Effector memory CD4-positive, alpha-beta T cell (primary cell): ENCODE measurements at places on chromosomes 6 and 20.

DNA sequence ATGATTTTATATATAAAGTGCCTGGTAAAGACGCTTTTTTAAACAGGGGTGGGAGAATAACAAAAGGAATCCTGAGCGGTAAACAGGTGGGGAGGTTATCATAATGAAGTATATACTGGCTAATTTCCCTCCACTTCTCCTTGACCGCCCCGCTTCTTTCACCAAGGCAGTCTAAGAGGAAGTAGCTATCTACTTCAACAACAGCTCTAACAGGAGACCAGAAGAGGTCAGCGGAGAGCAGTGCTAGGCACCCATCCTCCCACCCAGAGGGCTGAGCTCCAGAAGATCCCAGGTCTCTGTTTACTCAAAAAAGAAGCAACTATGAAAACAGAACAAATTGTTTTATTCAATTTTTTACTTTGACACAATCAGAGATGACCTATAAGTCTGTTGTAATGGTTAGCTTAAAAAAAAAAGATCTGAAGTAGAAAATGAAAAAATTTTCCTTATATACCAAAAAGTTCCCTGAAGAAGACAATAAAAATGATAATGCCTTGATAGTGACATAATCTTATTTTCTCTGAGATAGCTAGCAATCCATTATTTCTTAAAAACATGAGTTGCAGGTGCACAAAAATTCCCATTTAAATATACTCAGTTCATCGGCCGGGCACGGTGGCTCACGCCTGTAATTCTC is 141.1 kb downstream of the PDSS2 start:
- H3K27me3 ChIP-seq = no peaks in the 10 kb centered on the region
- no peak overlapping the region for H3K27ac ChIP-seq
- no peaks in the 10 kb centered on the region for H3K36me3 ChIP-seq
- no peak overlapping the region for H3K4me3 ChIP-seq

DNA sequence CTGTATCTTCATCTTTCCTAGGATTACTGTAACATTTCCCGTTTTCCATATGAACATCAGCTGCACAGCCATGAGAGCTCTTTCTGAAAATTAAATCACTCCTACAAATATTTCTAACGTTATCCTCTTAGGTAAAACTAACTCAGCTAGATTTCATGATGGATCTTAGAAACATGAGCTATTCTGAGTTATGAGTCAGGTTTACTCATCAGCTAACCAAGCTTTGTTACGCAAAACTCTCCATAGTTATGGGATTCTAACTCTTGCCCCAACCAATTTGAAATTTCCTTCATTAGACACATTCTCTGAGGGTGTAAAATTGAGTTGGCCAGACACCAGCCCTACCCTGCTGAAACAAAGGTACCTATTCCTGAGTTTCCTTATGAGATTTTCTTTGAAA is 14.0 kb downstream of the DEFB110 start:
- H3K4me3 ChIP-seq = no peak overlapping the region
- H3K27me3 ChIP-seq = no peaks in the 10 kb centered on the region
- DNase-seq = no peak
- H3K36me3 ChIP-seq = no peaks in the 10 kb centered on the region
- no peaks in the 10 kb centered on the region for H3K4me1 ChIP-seq

GRCh38 chr6:154187714-154188113 is 148.7 kb downstream of the OPRM1 start:
- no peak overlapping the region for H3K27ac ChIP-seq
- no peaks in the 10 kb centered on the region for H3K27me3 ChIP-seq
- DNase-seq = no peak
- H3K36me3 ChIP-seq = peaks cover 5% of the 10 kb centered on the region
- no peak overlapping the region for H3K4me3 ChIP-seq

DNA sequence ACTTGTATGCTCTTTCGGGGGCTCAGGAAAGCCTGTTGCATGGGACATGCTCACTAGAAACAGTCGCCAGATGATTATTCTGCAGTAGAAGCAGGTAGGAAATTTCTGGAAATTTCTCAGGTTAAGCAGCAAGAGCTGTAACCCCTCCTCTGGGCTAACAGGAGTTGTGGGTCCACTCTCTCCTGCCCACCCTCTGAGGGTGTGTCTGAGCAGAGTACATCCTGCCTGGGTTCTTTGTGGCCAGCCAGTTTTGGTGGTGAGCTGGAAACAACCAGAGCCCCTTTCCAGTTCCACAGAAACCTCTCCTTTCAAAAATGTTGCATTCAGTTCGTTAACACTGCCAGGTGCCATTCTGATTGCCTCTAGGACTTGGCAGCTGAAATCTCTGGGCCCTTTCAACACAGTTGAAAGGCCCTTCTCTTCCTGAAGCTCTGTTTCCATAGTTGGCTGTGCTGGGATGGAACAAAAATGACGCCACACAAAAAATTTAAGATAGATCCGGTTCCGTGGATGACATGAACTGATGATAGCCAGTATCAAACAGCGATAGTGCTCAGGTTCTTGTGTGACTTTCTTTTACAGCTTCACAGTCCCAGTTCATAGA is 38.5 kb downstream of the PLCG1 start:
- no peak for DNase-seq
- H3K4me3 ChIP-seq = no peak overlapping the region
- H3K27me3 ChIP-seq = no peaks in the 10 kb centered on the region
- H3K36me3 ChIP-seq = peaks cover 54% of the 10 kb centered on the region
- no peaks in the 10 kb centered on the region for H3K4me1 ChIP-seq

- no peak overlapping the region for H3K4me3 ChIP-seq
- no peaks in the 10 kb centered on the region for H3K4me1 ChIP-seq
- no peaks in the 10 kb centered on the region for H3K36me3 ChIP-seq
These were observed 102.7 kb upstream of the CNKSR3 start for GRCh38 chr6:154613137-154613676.

- H3K27me3 ChIP-seq = no peaks in the 10 kb centered on the region
- H3K4me3 ChIP-seq = no peak overlapping the region
- H3K36me3 ChIP-seq = no peaks in the 10 kb centered on the region
- no peak overlapping the region for H3K27ac ChIP-seq
- no peak for DNase-seq
These were observed 188.5 kb downstream of the ZNF217 start for GRCh38 chr20:53405139-53405538.

DNA sequence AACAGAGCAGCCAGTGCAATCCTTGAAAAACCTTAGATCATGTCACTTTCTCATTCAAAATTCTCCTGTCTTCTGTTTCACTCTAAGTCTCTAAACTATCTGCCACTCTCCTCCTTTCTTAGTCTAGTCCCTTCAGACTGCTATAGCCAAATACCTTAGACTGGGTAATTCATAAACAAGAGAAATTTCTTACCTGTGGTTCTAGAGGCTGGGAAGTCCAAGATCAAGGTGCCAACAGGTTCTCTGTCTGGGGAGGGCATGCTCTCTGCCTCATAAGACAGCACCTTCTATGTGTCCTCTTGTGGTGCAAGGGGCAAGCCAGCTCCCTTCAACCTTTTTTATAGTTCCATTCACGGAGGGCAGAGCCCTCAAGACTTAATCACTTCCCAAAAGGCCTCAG is 156.3 kb downstream of the MTFR2 start:
- no peak for DNase-seq
- H3K36me3 ChIP-seq = no peaks in the 10 kb centered on the region
- H3K4me1 ChIP-seq = no peaks in the 10 kb centered on the region
- H3K27ac ChIP-seq = no peak overlapping the region
- no peaks in the 10 kb centered on the region for H3K27me3 ChIP-seq
- no peak overlapping the region for H3K4me3 ChIP-seq

DNA sequence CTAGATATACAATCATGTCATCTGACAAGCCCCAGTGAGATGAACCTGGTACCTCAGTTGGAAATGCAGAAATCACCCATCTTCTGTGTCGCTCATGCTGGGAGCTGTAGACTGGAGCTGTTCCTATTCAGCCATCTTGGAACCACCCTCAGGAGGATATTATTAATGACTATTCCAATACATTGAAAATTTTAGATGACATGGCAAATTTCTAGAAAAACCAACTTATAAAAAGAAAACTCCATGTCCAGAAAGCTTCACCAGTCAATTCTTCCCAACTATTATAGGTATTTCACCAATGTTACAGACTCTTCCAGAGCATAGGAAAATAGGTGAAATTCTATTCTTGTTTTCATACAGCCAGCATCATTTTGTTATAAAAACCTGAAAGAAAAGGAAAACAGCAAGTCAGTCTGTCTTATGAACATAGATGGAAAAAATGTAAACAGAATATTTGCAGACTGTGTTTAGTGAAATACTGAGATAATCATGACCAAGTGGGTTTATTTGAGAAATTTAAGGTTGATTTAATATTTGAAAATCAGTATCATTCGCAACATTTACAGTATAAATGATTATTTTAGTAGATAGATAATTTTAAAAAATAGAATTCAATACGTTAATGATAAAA is 43.3 kb downstream of the ATRN start:
- no peak overlapping the region for H3K4me3 ChIP-seq
- DNase-seq = no peak
- H3K27me3 ChIP-seq = no peaks in the 10 kb centered on the region
- H3K27ac ChIP-seq = no peak overlapping the region
- H3K36me3 ChIP-seq = no peaks in the 10 kb centered on the region

DNA sequence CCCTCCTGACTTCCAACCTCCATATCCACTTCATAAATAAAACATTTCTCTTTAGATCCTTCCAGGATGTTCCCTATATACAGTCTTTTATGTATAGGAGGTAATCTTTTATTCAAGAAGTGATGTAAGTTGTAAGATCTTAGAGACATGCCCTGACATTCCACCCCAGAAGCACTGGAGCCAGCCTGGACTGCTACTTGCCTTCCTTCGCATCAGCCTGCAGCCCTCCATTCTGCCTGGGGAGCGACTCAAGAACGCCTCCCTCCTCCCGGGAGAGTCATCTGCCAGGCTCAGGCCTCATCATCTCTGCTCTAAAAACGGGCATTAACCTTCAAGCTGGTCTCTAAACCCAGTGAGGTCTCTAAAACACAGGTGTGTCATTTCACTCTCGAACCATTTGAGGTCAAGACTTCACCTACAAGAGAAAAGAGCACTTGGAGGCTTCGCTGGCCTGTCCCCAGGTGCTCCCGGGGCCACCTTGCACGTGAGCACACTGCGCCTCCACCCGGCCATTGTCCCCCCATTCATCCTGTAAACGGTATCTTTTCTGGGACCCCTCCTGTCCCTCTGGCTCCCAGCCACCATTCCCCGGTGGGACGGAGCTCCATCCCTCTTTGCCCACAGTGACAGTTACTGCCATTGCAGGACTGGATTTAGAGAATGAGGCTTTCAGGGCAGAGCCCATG is 107.5 kb upstream of the PDE10A start:
- no peaks in the 10 kb centered on the region for H3K27me3 ChIP-seq
- no peak overlapping the region for H3K4me3 ChIP-seq
- H3K36me3 ChIP-seq = no peaks in the 10 kb centered on the region
- no peak overlapping the region for H3K27ac ChIP-seq
- no peak for DNase-seq

DNA sequence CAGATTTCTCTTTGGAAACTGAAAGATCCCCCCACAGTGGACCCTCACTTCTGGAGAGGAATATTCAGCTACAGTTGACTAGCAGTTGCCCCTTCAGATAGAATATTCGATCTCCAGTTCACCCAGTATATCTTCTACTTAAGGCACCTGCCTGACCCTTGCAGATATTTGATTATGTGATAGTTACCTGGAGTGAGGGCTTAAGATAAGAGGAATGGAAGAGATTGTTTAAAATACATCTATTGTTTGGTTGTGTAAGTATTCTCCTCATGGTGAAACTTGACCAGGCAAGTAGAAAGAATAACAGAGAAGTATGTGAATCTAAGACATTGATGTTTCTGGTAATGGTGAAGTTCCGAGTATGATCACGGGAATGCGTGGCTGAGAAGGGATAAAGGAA is 1.6 kb upstream of the ZCCHC3 start:
- no peak overlapping the region for H3K27ac ChIP-seq
- no peaks in the 10 kb centered on the region for H3K36me3 ChIP-seq
- no peaks in the 10 kb centered on the region for H3K27me3 ChIP-seq
- no peak overlapping the region for H3K4me3 ChIP-seq
- peaks cover 41% of the 10 kb centered on the region for H3K4me1 ChIP-seq

DNA sequence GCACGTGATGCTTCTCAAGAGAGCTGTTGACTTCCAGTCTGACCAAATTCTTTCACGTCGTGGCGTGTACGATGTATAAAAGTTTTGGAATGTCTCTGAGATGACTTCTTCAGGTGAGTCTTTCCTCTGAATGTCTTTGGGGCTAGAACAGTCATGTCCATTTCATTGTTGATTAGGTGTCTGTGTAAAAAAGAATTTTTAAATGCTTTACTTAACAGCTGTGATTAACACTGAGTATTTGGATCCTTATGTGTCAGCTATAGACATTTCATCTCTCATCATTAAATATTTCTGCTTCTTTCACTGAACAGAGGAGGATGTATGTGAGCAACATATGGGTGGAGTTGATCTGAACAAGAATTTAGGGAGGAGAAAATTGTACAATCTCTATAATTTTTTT is 29.3 kb upstream of the KIF13A start:
- no peak overlapping the region for H3K4me3 ChIP-seq
- no peak for DNase-seq
- H3K36me3 ChIP-seq = no peaks in the 10 kb centered on the region
- no peaks in the 10 kb centered on the region for H3K4me1 ChIP-seq

DNA sequence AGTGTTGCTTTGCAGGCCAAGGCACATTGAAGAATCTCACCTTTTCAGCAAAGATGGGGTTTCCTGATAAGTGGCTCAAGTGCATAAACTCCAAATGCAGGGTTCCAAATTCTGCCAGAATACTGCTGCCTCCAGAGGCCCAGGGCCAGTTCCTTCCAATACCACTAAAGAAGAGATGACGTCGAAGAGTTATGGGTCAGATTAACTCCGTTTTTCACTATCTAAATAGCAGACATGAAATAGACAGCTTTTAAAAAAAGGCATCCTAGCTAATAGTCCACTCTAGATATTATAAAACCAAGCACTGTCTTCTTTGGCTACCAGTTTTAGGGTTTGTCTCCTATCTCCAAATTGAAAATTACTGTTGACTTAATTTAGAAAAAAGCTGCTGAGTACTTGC is 126.3 kb upstream of the FAM184A start:
- DNase-seq = no peak
- no peaks in the 10 kb centered on the region for H3K27me3 ChIP-seq
- peaks cover 5% of the 10 kb centered on the region for H3K36me3 ChIP-seq

GRCh38 chr6:163679753-163680152 is 265.2 kb downstream of the QKI start:
- no peaks in the 10 kb centered on the region for H3K27me3 ChIP-seq
- H3K4me3 ChIP-seq = no peak overlapping the region
- no peaks in the 10 kb centered on the region for H3K4me1 ChIP-seq
- no peak overlapping the region for H3K27ac ChIP-seq
- H3K36me3 ChIP-seq = no peaks in the 10 kb centered on the region
- no peak for DNase-seq

- no peak overlapping the region for H3K27ac ChIP-seq
- H3K36me3 ChIP-seq = no peaks in the 10 kb centered on the region
- no peaks in the 10 kb centered on the region for H3K27me3 ChIP-seq
- no peaks in the 10 kb centered on the region for H3K4me1 ChIP-seq
- no peak overlapping the region for H3K4me3 ChIP-seq
These were observed 525 bp downstream of the MACROD2 start for GRCh38 chr20:13995841-13996240.

- no peaks in the 10 kb centered on the region for H3K4me1 ChIP-seq
- no peak overlapping the region for H3K27ac ChIP-seq
- H3K27me3 ChIP-seq = no peaks in the 10 kb centered on the region
- no peak overlapping the region for H3K4me3 ChIP-seq
- no peaks in the 10 kb centered on the region for H3K36me3 ChIP-seq
- no peak for DNase-seq
These were observed 276.0 kb downstream of the GJA1 start for GRCh38 chr6:121711472-121711871.
